ENCODE measurements at places on chromosomes 11 and 22.

DNA sequence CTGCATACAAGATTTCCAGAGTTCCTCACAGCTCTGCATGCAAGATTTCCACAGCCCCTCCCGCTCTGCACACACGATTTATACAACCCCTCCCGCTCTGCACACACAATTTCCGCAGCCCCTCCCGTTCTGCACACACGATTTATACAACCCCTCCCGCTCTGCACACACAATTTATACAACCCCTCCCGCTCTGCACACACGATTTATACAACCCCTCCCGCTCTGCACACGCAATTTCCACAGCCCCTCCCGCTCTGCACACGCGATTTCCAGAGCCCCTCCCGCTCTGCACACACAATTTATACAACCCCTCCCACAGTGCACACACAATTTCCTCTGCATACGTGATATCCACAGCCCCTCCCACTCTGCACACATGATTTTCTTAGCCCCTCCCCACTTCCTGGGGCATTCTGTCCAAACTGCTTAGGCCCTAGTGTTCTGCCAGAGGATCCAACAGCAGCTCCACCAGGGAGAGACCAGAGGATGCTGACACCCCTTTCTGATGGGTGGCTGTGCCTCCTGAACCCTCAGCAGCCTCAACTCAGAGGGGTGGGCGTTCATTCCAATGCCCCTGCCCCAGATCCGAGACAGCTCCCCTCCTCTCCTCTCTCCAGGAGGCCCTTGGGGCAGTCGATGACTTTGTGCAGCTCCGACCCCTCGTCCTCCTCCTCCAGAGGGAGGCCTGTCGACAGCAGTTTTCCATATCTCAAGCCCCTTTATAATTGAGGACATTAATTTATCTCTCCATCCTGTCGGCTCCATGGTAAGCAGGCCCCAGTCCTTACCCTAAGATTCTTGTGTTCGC, 671.7 kb downstream of the BRD1 start:
- DNase-seq: no peak

- no peak for DNase-seq
Observed at GRCh38 chr11:107988397-107989158, 20.1 kb upstream of the CUL5 start.

- DNase-seq: no peak
Observed at GRCh38 chr11:93017821-93018690, 48.6 kb downstream of the MTNR1B start.

- DNase-seq: no peak
Observed at GRCh38 chr11:69489031-69489745, 7.7 kb downstream of the LINC01488 start.

- no peak for DNase-seq
Observed at GRCh38 chr22:28597665-28598064, 82.0 kb downstream of the TTC28 start.

- DNase-seq: no peak
Observed at GRCh38 chr11:2142300-2142759, 3.1 kb upstream of the IGF2 start.

DNA sequence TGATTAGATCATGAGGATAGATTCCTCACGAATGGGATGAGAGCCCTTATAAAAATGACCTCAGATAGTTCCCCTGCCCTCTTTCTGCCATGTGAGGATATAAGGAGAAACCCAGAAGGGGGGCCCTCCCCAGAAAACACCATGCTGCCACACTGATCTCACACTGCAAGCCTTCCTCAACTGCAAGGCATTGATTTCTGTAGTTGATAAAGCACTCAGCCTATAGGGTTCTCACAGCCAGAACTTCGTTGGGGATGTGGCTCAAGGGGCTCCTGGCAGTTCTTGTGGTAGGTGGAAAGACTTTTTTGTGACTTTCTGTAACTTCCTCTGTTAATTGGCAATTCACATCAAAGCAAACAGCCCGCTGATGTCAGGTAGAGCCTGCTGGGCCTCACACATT, 108.9 kb downstream of the CD44 start:
- no peak for DNase-seq

DNA sequence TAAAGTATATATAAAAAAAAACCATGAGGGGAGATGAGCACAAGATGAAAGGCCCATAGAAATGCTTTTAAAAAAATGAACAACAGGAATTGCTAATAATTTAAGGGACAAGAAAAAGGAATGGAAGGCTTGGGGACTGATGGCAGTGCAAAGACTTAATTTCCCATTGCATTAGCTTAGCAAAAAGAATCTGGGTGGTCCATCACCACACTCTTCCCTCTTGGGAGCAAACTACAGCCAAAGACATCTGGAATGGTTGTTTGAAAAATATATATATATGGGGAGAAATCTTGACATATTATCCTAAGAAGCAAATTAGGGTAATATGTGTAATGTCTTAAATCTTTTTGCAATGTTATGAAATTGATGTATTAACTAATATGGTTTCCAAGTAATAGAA, 727.1 kb downstream of the METTL15 start:
- DNase-seq: no peak

- DNase-seq: no peak
Observed at GRCh38 chr11:116535994-116536393, 236.8 kb downstream of the BUD13 start.

DNA sequence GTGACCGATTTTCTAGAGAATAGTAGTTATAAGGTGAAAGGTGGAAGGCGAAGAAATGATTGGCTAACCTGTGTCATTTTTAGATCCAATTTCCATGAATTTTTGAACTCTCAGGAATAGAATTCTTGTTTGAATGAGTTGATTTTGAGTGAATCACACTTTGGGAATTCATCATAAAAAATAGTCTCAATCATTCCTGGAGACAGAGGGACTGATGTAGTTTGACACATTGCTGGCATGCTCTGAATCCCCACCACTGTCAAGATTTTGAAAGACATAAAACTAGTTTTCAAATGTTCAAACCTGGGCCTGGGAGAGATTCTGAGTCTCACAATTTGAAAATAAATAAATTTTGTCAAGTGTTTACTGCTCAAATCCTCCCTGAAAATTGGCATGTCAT, 861.4 kb upstream of the RAG2 start:
- DNase-seq: no peak

DNA sequence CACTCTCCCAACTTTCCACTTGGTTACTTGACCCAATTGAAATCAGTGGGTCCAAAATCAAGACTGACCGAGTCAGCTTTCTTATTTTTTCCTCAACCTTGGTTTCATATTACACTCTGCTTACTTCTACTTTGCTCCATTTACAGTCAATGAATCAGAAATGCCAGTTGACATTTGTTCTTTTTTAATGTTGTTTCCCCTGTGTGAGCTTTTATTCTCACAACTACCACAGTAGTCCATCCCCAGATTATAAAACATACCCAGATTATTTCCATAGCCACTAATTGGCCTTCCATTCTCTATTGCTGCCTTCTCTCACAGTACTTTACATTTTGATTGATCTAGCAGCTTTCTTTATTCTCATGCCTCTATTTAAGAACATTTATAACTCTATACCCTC, 50.0 kb downstream of the DNAJC24 start:
- DNase-seq: no peak

GRCh38 chr11:118914987-118915386, 10.7 kb downstream of the BCL9L start:
- DNase-seq: no peak
